Posterior vena cava (tissue), 2 donors: ENCODE measurements at places on chromosomes 5 and 9. TPM values are rescaled to one million over a fixed set of nuclear protein-coding genes. Genes with fewer than 3 reads are reported as not detected.

- no peak for DNase-seq
Measured at GRCh38 chr5:16304846-16305245, 125.3 kb upstream of the MARCHF11 start.

DNA sequence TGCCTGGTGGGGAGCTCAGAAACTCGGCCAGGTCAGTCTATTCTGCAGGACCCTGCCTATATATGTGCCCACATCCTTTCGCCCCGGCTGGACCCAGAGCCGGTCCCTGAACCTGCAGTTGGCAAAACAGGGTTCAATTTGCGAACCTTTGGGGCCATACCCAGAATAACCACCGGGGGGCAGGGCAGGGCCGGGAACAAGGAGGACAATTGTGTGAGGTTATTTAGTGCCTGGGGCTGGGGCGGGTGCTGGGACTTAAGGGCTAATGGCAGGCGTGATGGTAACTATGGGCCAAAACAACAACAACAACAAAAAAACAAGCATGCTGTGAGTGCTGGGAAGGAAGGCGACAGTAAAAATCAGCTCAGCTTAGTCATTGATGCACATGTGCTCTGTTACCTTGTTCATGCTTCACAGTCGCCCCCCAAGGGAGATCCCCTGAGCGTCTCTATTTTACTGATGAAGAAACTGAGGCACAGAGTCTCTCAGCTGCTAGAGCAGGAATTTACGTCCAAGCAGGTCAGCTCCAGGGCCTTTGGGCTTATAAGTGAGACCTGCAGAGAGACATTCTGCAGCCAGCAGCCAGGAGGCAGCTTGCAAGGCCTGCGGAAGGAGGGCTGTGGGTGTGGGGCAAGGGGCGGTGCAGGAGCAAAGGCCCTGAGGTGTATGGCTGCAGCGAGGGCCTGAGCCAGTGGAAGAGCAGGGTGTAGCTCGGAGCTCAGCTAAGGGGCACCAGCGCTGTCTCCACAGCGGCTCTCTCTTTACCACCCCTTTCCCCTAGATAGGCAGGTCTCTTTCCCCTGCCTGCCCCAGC lies 106.0 kb downstream of the PHF2 start:
- peak; percentile 88 for DNase-seq

GRCh38 chr9:134800791-134801339 lies 79.7 kb upstream of the FCN2 start:
- DNase-seq: peak; percentile 87

- DNase-seq: no peak
Measured at GRCh38 chr5:137280656-137281055, 218.5 kb downstream of the SPOCK1 start.

DNA sequence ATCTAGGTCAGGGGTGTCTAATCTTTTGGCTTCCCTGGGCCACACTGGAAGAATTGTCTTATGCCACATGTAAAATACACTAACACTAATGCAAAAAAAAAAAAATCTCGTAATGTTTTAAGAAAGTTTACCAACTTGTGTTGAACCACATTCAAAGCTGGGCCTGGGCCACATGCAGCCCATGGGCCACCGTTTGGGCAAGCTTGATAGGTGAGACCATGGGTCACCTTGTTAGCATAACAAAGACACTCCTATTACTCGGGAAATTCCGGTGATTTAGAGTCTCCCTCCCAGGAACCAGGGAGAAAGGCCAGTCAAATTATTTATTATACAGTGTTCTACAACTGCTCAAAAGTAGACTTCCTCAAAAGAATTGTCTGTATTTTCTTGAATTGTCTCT lies 12.7 kb downstream of the RECK start:
- no peak for DNase-seq

DNA sequence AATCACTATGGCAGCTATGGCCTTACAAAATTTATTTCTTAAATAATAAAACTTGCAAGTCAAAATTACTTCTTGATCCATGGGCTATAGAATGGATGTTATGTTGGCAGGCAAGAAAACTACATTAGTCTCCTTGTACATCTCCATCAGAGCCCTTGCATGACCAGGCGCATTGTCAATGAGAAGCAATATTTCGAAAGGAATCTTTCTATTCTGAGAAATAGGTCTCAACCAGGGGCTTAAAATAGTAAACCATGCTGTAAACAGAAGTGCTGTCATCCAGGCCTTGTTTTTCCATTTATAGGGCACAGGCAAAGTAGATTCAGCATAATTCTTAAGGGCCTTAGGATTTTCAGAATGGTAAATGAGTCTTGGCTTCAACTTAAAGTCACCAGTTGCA lies 220.1 kb downstream of the SREK1 start:
- DNase-seq: no peak

- DNase-seq: no peak
Measured at GRCh38 chr9:12413986-12414385, 279.2 kb upstream of the TYRP1 start.

GRCh38 chr5:34026089-34026761 lies 16.8 kb downstream of the C1QTNF3 start:
- no peak for DNase-seq

- DNase-seq: no peak
Measured at GRCh38 chr5:74578356-74579044, 62.0 kb downstream of the ENC1 start.

DNA sequence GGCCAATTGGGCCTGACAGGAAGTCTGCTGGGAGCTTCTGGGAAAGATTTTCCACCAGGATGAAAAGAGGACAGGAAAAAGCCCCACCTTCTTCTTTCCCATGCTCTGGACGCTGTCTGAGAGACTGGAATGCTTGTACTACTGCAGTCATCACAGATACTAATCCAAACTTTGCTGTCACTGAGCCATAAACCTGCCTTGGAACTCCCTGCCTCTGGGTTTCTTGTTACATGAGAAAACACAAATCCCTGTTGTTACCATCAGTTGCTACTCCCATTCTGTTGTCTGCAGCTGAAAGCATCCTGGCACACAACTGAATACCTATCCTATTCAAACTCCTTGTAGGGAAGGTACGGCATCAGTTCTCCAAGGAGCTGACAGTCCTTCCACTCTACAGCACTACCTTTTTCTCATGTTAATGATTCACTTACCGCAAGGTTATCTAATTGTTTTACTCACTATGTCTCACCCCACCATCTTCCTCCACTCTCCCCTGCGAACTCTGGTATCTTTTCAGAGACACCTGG lies 167.5 kb downstream of the CDK5RAP2 start:
- no peak for DNase-seq

Gene FSTL4
- not detected for total RNA-seq

Gene PCDHB12
- total RNA-seq: 3.6 TPM

Gene ENTREP1
- total RNA-seq: 3.3 TPM

Gene IFNK
- not detected for total RNA-seq

Gene ZNF608
- total RNA-seq: 11.9 TPM

Gene PCDHGA9
- total RNA-seq: 5.6 TPM
